ENCODE measurements at places on chromosomes 7 and 10. TPM values are rescaled to one million over a fixed set of nuclear protein-coding genes. Genes with fewer than 3 reads are reported as not detected.

- no peaks in the 10 kb centered on the region for H3K4me1 ChIP-seq
- H3K27me3 ChIP-seq = no peaks in the 10 kb centered on the region
- no peaks in the 10 kb centered on the region for H3K36me3 ChIP-seq
- H3K4me3 ChIP-seq = no peak overlapping the region
Measured at GRCh38 chr7:134712196-134712595, 65.5 kb downstream of the BPGM start.

- no peak overlapping the region for H3K27ac ChIP-seq
- H3K4me1 ChIP-seq = no peaks in the 10 kb centered on the region
- H3K4me3 ChIP-seq = no peak overlapping the region
- DNase-seq = peak; percentile 24
Measured at GRCh38 chr7:149662591-149663095, 110.7 kb downstream of the ZNF467 start.

DNA sequence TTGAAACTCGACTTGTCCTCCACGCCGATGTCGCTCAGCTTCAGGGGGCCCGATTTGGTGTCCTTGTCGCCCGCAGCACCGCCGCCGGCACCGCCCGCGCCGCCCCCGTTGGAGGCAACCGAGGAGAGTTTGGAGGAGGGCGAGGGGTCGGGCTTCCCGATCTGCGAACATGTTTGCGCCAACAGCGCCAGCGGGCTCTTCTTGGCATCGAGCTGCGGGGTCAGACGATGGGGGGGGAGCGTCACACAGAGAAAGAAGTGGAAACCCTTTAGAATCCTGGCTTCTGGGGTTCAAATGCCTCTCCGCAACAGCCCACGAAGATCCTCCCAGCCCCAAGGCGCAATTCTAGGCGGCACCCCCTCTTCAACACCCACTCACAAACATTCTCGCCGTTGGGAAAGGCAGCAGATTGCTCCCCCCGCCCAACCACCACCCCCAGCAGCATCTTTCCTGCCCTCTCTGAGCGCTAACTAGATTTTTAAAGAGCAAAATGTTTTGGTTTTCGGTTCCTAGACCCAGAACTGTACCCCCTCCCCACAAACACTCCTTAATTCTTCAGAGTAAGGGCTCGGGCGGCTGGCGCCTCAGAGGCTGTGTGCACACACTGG is 1.3 kb downstream of the ZNF503 start:
- H3K27me3 ChIP-seq = no peaks in the 10 kb centered on the region
- H3K4me3 ChIP-seq = peak overlapping the region; percentile 100
- DNase-seq = no peak
- H3K27ac ChIP-seq = peak overlapping the region; percentile 98

DNA sequence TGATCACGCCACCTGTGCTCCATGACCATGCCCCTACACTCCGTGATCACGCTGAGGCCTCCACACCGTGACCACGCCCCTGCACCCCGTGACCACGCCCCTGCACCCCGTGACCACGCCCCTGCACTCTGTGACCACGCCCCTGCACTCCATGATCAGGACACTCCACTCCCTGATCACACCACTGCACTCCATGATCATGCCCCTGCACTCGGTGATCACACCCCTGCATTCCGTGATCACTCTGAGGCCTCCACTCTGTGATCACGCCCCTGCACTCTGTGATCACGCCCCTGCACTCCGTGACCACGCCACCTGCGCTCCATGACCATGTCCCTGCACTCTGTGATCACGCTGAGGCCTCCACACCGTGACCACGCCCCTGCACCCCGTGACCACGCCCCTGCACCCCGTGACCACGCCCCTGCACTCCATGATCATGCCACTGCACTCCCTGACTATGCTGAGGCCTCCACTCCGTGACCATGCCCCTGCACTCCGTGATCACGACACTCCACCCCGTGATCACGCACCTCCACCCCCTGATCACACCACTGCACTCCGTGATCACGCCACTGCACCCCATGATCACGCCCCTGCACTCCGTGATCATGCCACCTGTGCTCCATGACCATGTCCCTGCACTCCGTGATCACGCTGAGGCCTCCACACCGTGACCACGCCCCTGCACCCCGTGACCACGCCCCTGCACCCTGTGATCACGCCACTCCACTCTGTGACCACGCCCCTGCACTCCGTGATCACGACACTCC is 27.7 kb downstream of the STK32C start:
- H3K27ac ChIP-seq = no peak overlapping the region
- no peaks in the 10 kb centered on the region for H3K36me3 ChIP-seq
- no peaks in the 10 kb centered on the region for H3K4me1 ChIP-seq
- H3K27me3 ChIP-seq = peaks cover 2% of the 10 kb centered on the region

GRCh38 chr7:73429215-73429614 is 4.4 kb upstream of the FZD9 start:
- no peak overlapping the region for H3K27ac ChIP-seq
- no peaks in the 10 kb centered on the region for H3K4me1 ChIP-seq
- H3K4me3 ChIP-seq = no peak overlapping the region
- no peak for DNase-seq
- H3K27me3 ChIP-seq = no peaks in the 10 kb centered on the region

- H3K36me3 ChIP-seq = no peaks in the 10 kb centered on the region
- no peak for DNase-seq
- H3K4me1 ChIP-seq = no peaks in the 10 kb centered on the region
- H3K4me3 ChIP-seq = no peak overlapping the region
- H3K27me3 ChIP-seq = no peaks in the 10 kb centered on the region
- H3K27ac ChIP-seq = no peak overlapping the region
Measured at GRCh38 chr10:62788861-62789467, 15.6 kb upstream of the ADO start.

GRCh38 chr7:83655951-83656556 is 7.1 kb upstream of the SEMA3E start:
- H3K27ac ChIP-seq = no peak overlapping the region
- H3K4me1 ChIP-seq = no peaks in the 10 kb centered on the region
- peak; percentile 24 for DNase-seq

Gene LIPN
- not detected for total RNA-seq

Gene SPDYE1
- 0.17 TPM for total RNA-seq

Gene TACC2
- total RNA-seq = 140 TPM

Data from prostate gland (tissue), 2 donors.